ENCODE measurements at places on chromosomes 5 and 9.

GRCh38 chr9:127567035-127567729, 44.9 kb upstream of the STXBP1 start:
- no peak for DNase-seq

DNA sequence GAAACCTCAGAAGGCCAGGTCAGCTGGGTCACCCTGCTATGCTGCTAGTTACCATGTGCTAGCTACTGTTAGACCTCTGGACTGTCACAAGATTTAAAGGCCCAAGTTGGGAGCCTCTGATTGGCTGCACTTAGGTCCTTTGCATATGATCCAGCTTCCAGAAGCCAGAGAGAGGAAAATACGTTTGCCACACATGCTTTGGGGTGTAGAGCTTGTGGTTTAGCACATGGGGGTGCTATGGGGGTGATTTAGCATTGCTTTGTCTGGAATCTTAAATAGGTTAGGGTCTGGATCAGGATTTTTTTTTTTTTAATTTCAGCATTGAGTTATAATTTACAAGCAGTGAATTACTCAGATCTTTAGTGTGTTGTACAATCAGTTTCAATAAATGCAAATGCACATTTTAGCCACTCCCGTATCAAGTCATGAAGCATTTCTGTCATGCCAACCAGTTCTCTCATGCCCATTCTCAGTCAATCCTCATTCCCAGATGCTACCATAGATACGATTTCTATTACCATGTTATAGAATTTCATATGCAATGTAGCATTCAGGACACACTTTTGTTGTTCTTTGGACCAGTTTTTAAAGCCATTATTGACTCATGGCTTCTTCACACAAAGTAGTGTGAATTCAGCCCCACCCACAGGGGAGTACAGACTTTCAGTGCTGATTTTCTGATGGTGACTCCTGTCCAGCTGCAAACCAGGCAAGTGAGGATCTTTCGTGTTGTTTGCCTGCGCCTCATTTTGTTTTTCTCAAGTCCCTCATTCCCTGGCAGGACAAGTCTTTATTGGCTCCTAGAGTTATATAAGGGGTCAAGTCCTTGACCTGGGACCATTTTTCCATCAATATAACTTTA, 250.4 kb downstream of the LRRC70 start:
- DNase-seq = no peak

DNA sequence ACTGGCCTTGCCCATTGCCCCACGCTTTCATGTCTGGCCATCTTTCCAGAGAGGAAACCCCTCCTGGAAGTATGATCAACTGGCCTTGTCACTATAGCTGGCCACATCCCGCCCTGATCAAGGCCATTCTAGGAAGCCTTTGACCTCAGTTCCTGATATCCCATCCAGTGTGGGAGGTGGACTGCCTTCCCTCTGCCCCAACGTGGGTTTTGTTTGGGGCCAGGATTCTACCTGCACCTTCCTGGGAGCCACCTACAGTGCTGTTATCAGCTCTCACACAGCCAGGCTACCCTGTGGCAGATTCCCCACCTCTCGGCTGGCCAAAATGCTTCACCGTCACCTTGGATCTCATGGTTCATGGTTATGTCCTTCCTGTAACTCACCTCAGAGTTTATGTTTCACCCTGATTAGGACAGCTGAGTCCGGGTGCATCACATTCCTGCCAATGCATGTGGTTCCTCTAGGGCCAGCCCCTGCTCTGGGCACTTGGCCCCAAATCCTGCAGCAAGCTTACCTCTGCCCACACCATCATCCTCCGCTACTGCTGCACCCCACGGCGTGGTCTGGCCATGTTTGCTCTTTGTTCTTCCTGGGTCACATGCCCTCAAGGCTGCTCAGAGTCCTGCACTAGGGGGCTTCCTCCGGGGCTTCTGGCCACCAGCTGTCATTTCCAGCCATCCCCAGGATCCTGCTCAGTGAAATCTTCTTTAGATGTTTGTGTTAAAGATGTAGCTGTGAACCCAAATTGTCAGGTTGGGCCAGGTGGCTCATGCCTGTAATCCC, 24.2 kb upstream of the S1PR3 start:
- DNase-seq = no peak

DNA sequence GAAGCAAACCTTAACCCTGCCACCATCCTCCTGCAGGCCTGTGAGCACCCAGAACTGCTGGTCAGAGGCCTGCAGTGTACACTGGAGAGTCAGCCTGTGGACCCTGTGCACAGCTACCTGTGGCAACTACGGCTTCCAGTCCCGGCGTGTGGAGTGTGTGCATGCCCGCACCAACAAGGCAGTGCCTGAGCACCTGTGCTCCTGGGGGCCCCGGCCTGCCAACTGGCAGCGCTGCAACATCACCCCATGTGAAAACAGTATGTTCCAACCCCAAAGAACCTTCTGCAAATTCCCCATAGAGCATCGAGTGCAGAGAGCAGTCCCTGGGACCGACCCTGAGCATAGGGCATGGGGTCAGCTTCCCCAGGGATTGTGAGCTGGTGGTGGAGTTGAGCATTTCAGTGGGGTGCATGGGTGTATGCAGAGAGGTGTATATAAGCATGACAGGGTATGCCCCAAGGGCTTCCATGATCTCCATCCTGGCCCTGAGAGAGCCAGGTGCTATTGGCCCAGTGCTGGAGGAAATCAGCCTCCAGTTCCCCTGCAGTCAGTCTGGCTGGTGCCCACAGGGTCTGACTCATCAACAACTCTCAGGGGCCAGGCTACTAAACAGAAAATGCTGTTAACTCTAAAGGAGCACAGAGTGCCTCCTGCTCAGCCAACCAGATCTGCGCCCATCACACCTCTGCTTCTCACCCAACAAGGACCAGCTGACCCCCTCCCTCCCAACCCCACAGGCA, 126.2 kb downstream of the SAXO1 start:
- peak; percentile 58 for DNase-seq

- DNase-seq = no peak
Measured at GRCh38 chr5:61766141-61766540, 434.1 kb downstream of the ZSWIM6 start.

All from fibroblast of skin of right quadriceps (primary cell).